ENCODE measurements at places on chromosomes 5 and 9. TPM values are rescaled to one million over a fixed set of nuclear protein-coding genes. Genes with fewer than 3 reads are reported as not detected.

DNA sequence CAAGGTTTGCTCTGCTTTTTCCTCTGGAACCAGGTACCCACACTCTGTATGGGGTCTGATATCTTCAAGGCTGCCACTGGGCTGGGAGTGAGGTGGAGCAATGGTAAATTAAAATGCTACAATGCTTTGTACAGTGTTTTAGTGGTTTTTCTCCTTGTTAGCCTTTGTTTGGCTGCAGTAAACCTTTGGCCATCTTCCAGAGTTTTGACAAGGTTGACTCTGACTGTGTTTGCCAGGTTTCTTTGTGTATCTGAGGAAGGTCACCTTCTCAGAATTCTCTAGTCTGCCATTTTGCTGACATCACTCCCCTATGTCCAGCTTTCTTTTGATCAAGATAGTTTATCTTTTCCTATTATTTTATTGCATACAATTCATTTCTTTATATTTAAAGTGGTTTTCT lies 11.2 kb downstream of the SPATA31D1 start:
- H3K27ac ChIP-seq: no peak overlapping the region
- H3K36me3 ChIP-seq: no peaks in the 10 kb centered on the region
- no peaks in the 10 kb centered on the region for H3K27me3 ChIP-seq
- DNase-seq: peak; percentile 1

GRCh38 chr5:3278643-3279042 lies 317.0 kb upstream of the IRX1 start:
- H3K27ac ChIP-seq: no peak overlapping the region
- no peak overlapping the region for H3K4me3 ChIP-seq
- H3K36me3 ChIP-seq: no peaks in the 10 kb centered on the region
- no peak for DNase-seq

RGS7BP gene
- polyA plus RNA-seq: 0.97 TPM

GRCh38 chr5:53233645-53234405 lies 124.3 kb upstream of the MOCS2 start:
- no peak overlapping the region for H3K4me3 ChIP-seq
- no peaks in the 10 kb centered on the region for H3K4me1 ChIP-seq
- no peak for DNase-seq
- no peaks in the 10 kb centered on the region for H3K36me3 ChIP-seq

SLC12A7 gene
- 39.8 TPM for polyA plus RNA-seq

GRCh38 chr9:86614871-86615849 lies 260.9 kb upstream of the TUT7 start:
- peaks cover 4% of the 10 kb centered on the region for H3K27me3 ChIP-seq
- peak; percentile 36 for DNase-seq
- H3K4me1 ChIP-seq: no peaks in the 10 kb centered on the region
- H3K4me3 ChIP-seq: no peak overlapping the region
- H3K27ac ChIP-seq: no peak overlapping the region

GRCh38 chr5:1343931-1344901 lies 683 bp downstream of the CLPTM1L start:
- H3K4me1 ChIP-seq: peaks cover 4% of the 10 kb centered on the region
- DNase-seq: no peak
- no peaks in the 10 kb centered on the region for H3K27me3 ChIP-seq
- peak overlapping the region; percentile 8 for H3K27ac ChIP-seq
- peak overlapping the region; percentile 97 for H3K4me3 ChIP-seq

BTNL3 gene
- 35.6 TPM for polyA plus RNA-seq

- DNase-seq: no peak
- no peak overlapping the region for H3K27ac ChIP-seq
- no peak overlapping the region for H3K4me3 ChIP-seq
- H3K36me3 ChIP-seq: no peaks in the 10 kb centered on the region
- no peaks in the 10 kb centered on the region for H3K4me1 ChIP-seq
- no peaks in the 10 kb centered on the region for H3K27me3 ChIP-seq
Observed at GRCh38 chr9:118670011-118670953, 699.0 kb downstream of the BRINP1 start.

GLIPR2 gene
- 16.6 TPM for polyA plus RNA-seq

CER1 gene
- not detected for polyA plus RNA-seq

DNA sequence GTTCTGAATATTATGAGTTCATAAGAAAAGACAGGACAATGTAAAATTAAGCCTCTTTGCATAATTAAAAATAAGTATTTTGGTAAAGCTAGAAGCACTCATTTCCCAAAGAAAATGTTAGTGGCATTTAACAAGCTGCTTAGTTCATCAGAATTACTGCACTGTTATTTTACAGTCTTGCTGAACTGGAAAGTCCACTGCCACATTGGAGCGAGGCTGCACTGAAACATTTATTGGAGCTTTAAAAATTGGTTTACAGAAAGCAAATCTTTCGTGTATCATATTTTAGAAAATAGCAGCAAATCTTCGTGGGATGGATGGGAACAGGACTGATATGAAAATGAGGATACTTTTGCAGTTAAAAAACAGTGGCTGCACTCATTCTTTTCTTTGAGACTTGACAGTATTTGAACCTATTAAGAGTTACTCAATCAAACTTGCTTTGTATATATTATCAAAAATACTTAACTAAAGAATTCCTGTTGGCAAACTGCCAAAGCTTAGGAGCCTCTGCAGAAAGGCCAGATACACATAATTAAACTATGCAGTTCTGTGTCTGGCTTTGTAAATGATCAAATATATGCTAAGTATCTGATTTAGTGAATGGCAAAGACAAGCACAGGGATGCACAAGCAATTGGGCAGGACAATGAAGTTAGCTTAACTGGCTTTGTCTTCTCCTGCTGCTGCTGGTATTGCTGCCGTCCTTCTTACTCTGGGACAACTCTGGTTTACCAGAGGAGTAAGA lies 16.5 kb upstream of the FBXL7 start:
- H3K4me1 ChIP-seq: no peaks in the 10 kb centered on the region
- H3K4me3 ChIP-seq: no peak overlapping the region
- DNase-seq: no peak
- H3K27me3 ChIP-seq: no peaks in the 10 kb centered on the region

- no peak overlapping the region for H3K27ac ChIP-seq
- no peaks in the 10 kb centered on the region for H3K27me3 ChIP-seq
- H3K36me3 ChIP-seq: peaks cover 67% of the 10 kb centered on the region
- H3K4me1 ChIP-seq: no peaks in the 10 kb centered on the region
- DNase-seq: no peak
Observed at GRCh38 chr9:137178201-137178938, 6.5 kb upstream of the TMEM210 start.

- no peaks in the 10 kb centered on the region for H3K27me3 ChIP-seq
- H3K36me3 ChIP-seq: no peaks in the 10 kb centered on the region
- no peak for DNase-seq
- no peak overlapping the region for H3K27ac ChIP-seq
- H3K4me1 ChIP-seq: no peaks in the 10 kb centered on the region
- H3K4me3 ChIP-seq: no peak overlapping the region
Observed at GRCh38 chr5:127083711-127084110, 10.4 kb upstream of the C5orf63 start.

SNX24 gene
- polyA plus RNA-seq: 22.4 TPM

DNA sequence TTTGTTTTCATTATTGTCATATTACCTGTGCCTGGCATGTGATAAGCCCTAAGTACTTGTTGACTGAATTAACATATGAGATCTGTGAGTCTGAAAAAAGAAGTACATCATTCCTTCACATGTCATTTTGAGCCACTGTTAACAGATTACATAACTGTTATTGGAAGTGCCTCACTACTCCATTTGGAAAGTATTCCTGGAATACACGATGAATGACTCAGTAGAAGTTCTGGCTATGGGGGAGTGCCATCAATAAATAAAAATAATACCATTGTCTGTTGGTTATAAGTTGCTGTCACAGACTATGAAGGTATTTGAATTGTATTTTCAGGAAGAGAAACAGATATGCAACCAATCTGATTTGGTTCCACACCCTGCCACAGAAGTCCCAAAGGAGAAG lies 12.9 kb downstream of the NIPSNAP3B start:
- no peaks in the 10 kb centered on the region for H3K27me3 ChIP-seq
- no peak overlapping the region for H3K4me3 ChIP-seq
- H3K27ac ChIP-seq: no peak overlapping the region
- H3K36me3 ChIP-seq: no peaks in the 10 kb centered on the region

C9orf153 gene
- not detected for polyA plus RNA-seq

DNA sequence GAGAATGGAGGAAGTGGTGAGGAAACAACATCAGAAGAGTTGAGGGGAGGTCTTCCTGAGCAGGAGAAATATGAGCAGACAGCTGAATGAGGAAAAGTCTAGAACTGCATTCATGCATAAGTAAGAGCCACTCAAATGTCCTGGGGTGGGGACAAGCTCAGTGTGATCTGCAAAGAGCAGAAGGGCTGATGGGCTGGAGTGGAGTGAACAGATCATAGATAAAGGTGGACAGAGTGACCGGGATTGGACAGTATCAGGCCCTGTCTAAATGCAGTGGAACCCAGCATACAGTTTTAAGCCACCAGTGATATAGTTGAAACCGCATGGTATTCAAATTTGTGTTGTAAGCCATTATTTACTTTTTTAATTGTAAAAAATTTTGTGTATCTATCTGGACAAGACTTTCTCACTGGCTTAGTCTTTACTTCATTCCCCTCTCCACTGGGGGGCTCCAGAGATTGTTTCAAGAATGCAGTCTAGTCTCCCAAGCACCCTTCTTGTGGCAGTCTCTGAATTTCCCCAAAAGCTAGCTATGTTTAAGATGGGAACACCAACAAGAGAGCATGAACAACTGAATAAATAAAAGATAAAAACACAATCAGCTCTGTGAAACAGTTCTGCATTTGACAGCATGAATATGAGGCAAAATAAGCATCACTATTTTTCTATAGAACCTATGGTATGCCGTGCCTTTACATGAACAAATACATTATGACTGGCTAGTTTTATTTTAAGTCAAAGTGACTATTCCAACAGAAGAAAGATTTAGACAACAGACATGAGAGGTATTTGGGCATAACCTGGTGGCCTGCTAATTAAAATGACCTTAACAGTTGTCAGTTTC lies 10.7 kb upstream of the STK32A start:
- no peaks in the 10 kb centered on the region for H3K4me1 ChIP-seq
- peaks cover 5% of the 10 kb centered on the region for H3K27me3 ChIP-seq
- H3K36me3 ChIP-seq: no peaks in the 10 kb centered on the region
- peak; percentile 20 for DNase-seq
- H3K4me3 ChIP-seq: no peak overlapping the region

DNA sequence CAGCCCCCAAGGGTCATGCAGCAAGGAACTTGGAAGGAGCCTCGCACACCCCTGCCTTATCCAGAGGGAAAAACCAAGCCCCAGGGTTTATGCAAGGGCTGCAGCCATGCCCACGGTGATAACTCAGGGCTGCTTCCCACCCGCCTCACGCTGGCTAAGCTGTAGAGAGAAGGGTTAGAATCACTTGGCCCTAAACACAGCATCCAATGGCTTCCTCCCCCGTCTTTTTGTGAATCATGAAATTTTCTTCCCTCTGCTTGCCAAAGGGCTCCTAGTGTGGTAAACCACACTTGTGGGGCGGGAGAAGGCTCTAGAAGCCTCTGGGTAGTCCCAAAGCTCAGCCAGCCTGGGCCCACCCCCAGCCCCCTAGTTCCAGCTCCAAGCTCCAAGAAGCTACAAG lies 55.9 kb upstream of the ORM1 start:
- no peak overlapping the region for H3K27ac ChIP-seq
- H3K27me3 ChIP-seq: no peaks in the 10 kb centered on the region
- H3K36me3 ChIP-seq: no peaks in the 10 kb centered on the region
- no peaks in the 10 kb centered on the region for H3K4me1 ChIP-seq

ZNF300 gene
- 1.6 TPM for polyA plus RNA-seq

DNA sequence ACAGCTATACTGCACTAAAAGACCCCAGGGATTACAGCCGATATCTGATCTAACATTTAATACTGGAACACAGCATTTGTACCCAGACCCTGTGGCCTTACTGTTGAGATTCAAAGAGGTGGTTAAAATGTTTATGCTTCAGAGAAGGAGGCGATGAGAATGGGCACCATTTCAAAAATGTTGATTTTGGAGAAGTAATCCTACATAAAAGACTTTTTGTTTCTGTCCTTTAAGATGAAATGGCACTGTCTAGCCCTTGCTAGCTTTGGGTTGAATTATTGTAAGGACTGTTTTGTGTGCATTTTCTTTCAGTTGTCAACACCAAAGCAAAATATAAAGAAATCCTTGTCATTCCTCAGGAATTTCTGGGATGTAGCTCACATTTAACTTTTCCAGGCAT lies 288.5 kb upstream of the ANKH start:
- no peaks in the 10 kb centered on the region for H3K4me1 ChIP-seq
- H3K36me3 ChIP-seq: no peaks in the 10 kb centered on the region
- no peak overlapping the region for H3K4me3 ChIP-seq

SPATA31A7 gene
- polyA plus RNA-seq: not detected

DNA sequence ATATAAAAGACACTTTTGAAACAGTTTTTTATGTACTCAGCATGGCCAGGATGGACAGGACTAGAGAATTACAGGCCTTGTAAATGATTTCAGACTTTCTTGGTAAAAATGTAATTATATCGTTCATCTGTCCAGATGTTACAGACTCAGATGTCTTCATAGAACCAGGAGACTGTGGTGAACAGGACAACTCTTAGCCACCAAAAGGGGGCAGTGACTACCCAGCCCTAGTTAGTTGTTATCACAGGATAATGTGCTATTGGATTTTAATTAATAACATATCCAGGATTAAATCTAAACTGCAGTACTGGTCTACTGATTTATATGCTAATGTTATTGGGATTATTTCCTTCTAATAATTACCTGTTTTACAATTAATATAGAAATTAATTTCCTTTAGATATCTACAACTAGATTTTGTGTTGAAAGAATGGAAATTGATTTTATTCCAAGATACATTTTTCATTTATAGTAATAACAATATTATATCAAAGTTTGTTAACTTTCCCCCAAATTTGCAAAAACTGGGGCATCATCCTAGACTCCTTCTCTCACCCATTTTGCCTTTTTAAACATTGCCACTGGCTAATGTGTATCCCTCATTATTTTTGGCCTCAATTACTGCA lies 99.4 kb downstream of the MTREX start:
- peak; percentile 63 for DNase-seq
- H3K27me3 ChIP-seq: no peaks in the 10 kb centered on the region
- peaks cover 4% of the 10 kb centered on the region for H3K4me1 ChIP-seq
- H3K27ac ChIP-seq: no peak overlapping the region
- H3K36me3 ChIP-seq: peaks cover 20% of the 10 kb centered on the region
- H3K4me3 ChIP-seq: no peak overlapping the region

GRCh38 chr5:43073597-43074546 lies 33.8 kb upstream of the ANXA2R start:
- H3K4me1 ChIP-seq: no peaks in the 10 kb centered on the region

ADAMTSL2 gene
- 0.59 TPM for polyA plus RNA-seq

PCDHB7 gene
- 0.36 TPM for polyA plus RNA-seq

GPRIN1 gene
- polyA plus RNA-seq: 9.0 TPM

CDH6 gene
- polyA plus RNA-seq: 2.4 TPM

STING1 gene
- 23.0 TPM for polyA plus RNA-seq

PHF24 gene
- 0.39 TPM for polyA plus RNA-seq

OTP gene
- polyA plus RNA-seq: not detected

- no peak for DNase-seq
- H3K4me1 ChIP-seq: no peaks in the 10 kb centered on the region
- no peak overlapping the region for H3K27ac ChIP-seq
Observed at GRCh38 chr5:67483453-67484030, 286.9 kb upstream of the CD180 start.

DNA sequence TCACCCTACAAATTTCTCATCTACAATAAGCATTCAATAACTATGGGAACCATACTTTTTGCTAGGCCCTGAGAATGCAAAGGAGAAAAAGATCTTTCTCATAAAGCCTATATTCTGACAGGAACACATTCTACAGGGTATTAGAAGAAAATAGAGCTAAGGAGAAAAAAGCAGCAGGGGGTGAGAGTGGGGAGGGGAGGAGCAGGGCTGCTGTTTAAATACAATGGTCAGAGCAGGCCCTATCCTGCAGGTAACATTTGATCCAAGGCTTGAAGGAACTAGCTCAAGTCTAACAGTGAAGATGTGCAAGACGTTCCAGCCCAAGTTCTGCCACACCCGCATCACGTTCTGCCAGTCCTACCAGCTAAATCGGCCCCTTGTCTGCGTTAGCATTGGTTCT lies 89.7 kb downstream of the ELAVL2 start:
- no peaks in the 10 kb centered on the region for H3K4me1 ChIP-seq
- no peaks in the 10 kb centered on the region for H3K36me3 ChIP-seq
- H3K4me3 ChIP-seq: no peak overlapping the region
- no peak for DNase-seq
